ENCODE measurements at places on chromosomes 7 and 10. TPM values are rescaled to one million over a fixed set of nuclear protein-coding genes. Genes with fewer than 3 reads are reported as not detected.
A peak's percentile ranks its signal among the peaks of the same experiment; 100 is the strongest.

The RELN gene
- total RNA-seq: not detected

The LSM8 gene
- total RNA-seq: 26.4 TPM

The SFTPA1 gene
- total RNA-seq: not detected

- no peak overlapping the region for H3K4me3 ChIP-seq
- no peak for DNase-seq
- H3K27me3 ChIP-seq: no peaks in the 10 kb centered on the region
- peaks cover 4% of the 10 kb centered on the region for H3K4me1 ChIP-seq
- no peaks in the 10 kb centered on the region for H3K36me3 ChIP-seq
Measured at GRCh38 chr7:77975672-77976480, 177.3 kb downstream of the PHTF2 start.

GRCh38 chr7:134879815-134880475 lies 100.5 kb downstream of the CALD1 start:
- no peak for DNase-seq
- peaks cover 95% of the 10 kb centered on the region for H3K4me1 ChIP-seq
- H3K27me3 ChIP-seq: no peaks in the 10 kb centered on the region
- peaks cover 15% of the 10 kb centered on the region for H3K36me3 ChIP-seq

GRCh38 chr7:57399251-57399940 lies 50.6 kb upstream of the ZNF716 start:
- H3K27me3 ChIP-seq: no peaks in the 10 kb centered on the region
- no peak for DNase-seq
- no peaks in the 10 kb centered on the region for H3K4me1 ChIP-seq

DNA sequence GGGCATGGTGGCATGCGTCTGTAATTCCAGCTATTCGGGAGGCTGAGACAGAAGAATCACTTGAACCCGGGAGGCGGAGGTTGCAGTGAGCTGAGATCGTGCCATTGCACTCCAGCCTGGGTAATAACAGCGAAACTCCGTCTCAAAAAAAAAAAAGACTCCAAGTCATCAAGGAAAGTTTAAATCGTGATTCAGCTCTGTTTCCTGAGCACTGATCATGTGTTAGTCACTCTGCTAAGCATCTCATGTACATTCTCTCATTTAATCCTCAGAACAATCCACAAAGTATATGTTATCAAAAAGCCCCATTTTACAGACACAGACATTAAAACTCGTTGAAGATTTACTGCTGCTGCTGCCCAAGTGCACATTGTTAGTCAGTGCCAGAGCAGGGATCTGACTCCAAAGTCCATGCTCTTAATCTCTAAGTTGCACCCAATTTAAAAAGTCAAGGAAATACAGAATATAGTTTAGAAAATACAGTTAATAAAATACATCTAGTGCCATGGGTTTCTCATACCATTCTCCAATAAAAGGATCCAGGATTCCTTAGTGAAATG lies 6.2 kb downstream of the PIK3AP1 start:
- no peaks in the 10 kb centered on the region for H3K27me3 ChIP-seq
- H3K27ac ChIP-seq: no peak overlapping the region
- peaks cover 3% of the 10 kb centered on the region for H3K4me1 ChIP-seq
- no peaks in the 10 kb centered on the region for H3K36me3 ChIP-seq
- DNase-seq: no peak

DNA sequence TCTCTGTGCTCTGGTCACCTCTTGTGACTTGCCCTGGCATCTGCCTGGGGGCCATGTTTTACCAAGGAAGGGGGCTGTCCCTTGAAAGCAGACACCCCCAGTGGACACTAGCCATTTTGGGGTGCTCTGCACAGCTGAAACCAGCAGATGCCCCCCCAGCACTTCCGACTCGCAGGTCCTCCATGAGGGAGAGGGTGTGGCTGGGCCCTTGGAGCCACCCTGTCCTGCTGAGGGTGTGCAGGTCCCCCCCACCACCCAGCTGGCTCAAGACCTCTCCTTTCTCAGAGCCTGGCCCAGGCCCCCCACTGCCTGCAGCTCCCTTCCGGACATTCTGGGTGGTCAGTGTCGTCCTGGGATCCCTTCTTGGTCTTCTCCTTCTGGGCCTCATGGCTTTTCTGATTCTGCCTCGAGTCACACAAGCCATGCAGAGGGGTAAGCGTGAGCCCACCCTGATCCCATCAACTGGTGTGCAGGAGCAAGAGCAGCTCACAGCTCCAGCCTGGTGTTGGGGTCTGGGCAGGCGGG lies 12.3 kb downstream of the SCART1 start:
- no peaks in the 10 kb centered on the region for H3K27me3 ChIP-seq
- no peaks in the 10 kb centered on the region for H3K4me1 ChIP-seq
- DNase-seq: peak; percentile 84
- H3K36me3 ChIP-seq: peaks cover 25% of the 10 kb centered on the region
- no peak overlapping the region for H3K27ac ChIP-seq

- no peak overlapping the region for H3K4me3 ChIP-seq
- no peak for DNase-seq
- H3K36me3 ChIP-seq: peaks cover 6% of the 10 kb centered on the region
- peaks cover 10% of the 10 kb centered on the region for H3K4me1 ChIP-seq
- H3K27ac ChIP-seq: no peak overlapping the region
Measured at GRCh38 chr10:15140698-15141097, 27.8 kb downstream of the NMT2 start.

GRCh38 chr10:95336702-95337101 lies 45.9 kb upstream of the PDLIM1 start:
- H3K4me1 ChIP-seq: peaks cover 15% of the 10 kb centered on the region
- no peaks in the 10 kb centered on the region for H3K36me3 ChIP-seq
- DNase-seq: no peak
- no peak overlapping the region for H3K4me3 ChIP-seq
- no peak overlapping the region for H3K27ac ChIP-seq

GRCh38 chr10:46525824-46526681 lies 30.4 kb downstream of the GPRIN2 start:
- H3K4me3 ChIP-seq: no peak overlapping the region
- H3K4me1 ChIP-seq: peaks cover 8% of the 10 kb centered on the region
- no peak overlapping the region for H3K27ac ChIP-seq
- DNase-seq: no peak
- no peaks in the 10 kb centered on the region for H3K27me3 ChIP-seq

DNA sequence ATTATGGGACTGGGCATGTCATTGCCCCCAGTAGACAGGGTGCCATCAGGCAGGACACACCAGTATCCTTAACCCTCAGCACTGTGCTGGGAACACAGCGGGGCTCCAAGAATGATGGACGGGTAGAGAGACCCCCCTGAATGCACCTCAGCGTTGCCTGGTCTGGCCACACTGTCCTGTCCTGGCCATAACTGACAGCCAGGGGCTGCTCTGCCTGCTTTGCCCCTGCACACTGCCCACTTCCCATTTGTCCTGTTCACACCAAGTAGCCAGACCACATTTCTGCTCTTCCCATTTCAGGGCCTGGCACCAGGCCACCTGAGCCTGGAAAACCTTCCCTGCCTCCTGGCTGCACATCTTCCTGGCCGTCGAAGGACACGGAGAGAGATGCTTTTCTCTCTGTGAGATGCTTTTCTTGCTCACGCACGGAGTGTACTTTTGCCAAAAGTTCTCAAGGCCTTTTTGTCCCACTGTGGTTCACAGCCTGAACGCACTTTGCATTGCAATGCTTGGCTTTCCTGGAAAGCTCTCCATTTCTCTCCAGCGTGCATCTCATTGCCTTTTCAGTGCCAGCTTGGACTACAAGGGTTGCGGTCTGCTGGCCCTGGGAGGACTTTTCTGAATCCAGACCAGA lies 131.0 kb upstream of the EEPD1 start:
- no peak overlapping the region for H3K4me3 ChIP-seq
- H3K36me3 ChIP-seq: no peaks in the 10 kb centered on the region
- DNase-seq: no peak
- no peak overlapping the region for H3K27ac ChIP-seq
- H3K27me3 ChIP-seq: no peaks in the 10 kb centered on the region
- H3K4me1 ChIP-seq: no peaks in the 10 kb centered on the region

DNA sequence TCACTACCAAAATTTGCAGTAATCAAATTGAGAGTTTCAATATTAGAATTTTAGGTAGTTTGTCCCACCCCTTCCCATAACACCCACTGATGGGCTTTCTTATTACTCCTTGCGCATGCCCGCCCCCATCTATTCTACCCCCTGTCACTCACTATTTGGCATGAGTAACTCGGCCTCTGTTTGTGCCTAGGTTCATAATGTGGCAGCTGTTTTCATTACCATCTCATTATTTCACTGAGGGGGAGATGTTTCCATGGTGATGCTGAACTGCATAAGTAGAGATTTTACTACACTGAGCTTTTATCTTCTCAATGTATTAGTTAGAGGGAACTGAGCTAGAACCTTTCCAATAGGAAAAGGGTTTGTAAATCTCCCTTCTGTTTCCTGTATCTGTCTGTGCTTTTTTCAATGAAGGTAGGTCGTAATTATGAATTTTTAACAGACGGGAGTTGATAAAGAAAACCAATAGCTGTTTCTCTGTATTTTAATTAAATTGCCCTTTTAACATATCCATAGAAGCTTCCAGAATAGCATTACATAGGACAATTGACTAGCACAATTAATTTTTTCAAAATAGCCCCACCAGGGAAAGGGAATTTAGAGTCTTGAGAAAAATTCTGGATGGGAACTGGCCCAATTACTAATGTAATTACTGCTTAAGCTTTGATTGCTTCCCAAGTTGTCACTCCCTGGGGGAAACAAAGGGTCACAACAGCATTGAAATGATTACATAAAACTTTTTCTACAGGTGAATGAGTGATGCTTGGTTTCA lies 33.4 kb downstream of the PRPS1L1 start:
- no peak overlapping the region for H3K4me3 ChIP-seq
- no peaks in the 10 kb centered on the region for H3K27me3 ChIP-seq
- no peak for DNase-seq
- no peak overlapping the region for H3K27ac ChIP-seq
- no peaks in the 10 kb centered on the region for H3K36me3 ChIP-seq

DNA sequence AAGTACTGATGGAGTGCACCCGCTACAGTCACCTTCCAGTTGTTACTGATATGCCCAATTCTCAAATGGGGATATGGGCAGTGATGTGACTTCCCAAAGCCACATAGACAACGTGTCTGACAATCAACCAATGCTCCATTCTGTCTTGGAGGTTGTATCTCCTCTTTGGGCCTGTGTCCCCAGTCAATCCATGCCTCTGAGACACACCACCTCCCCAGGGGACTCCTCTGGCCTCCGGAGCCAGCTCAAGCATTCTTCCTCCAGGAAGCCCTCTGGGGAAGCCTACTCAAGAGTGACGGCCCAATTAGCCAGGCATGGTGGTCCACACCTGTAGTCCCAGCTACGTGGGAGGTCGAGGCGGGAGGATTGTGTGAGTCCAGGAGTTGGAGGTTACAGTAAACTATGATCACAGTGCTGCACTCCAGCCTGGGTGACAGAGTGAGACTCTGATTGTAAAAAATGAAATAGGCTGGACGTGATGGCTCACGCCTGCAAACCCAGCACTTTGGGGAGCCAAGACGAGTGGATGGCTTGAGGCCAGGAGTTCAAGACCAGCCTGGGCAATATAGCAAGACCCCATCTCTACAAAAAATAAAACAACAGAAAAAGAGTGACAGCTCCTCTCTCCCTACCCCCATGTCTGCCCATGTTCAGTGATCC lies 99.5 kb upstream of the TNRC18 start:
- H3K36me3 ChIP-seq: peaks cover 25% of the 10 kb centered on the region
- H3K4me1 ChIP-seq: peaks cover 13% of the 10 kb centered on the region
- H3K27ac ChIP-seq: peak overlapping the region; percentile 65
- H3K4me3 ChIP-seq: no peak overlapping the region
- no peaks in the 10 kb centered on the region for H3K27me3 ChIP-seq

DNA sequence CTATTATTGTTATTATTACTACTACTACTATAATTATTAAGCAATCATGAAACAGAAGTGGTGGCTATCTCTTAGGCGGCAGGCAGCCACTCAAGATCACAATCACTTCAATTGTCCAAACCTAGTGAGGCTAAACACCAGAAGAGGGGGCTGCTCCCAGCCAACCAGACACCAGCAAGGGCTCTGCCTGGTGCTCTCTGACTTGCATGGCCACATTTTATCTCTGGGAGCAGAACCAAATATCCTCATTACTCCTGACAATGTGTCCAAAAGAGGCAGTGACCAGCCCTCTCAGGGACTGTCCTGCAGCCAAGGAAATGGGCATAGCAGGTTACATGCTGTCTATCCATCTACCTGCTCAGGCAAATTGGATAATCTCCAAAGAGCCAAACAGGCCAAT lies 187.4 kb upstream of the PDE1C start:
- H3K4me1 ChIP-seq: no peaks in the 10 kb centered on the region
- peaks cover 4% of the 10 kb centered on the region for H3K27me3 ChIP-seq
- no peaks in the 10 kb centered on the region for H3K36me3 ChIP-seq
- no peak for DNase-seq
- no peak overlapping the region for H3K27ac ChIP-seq

DNA sequence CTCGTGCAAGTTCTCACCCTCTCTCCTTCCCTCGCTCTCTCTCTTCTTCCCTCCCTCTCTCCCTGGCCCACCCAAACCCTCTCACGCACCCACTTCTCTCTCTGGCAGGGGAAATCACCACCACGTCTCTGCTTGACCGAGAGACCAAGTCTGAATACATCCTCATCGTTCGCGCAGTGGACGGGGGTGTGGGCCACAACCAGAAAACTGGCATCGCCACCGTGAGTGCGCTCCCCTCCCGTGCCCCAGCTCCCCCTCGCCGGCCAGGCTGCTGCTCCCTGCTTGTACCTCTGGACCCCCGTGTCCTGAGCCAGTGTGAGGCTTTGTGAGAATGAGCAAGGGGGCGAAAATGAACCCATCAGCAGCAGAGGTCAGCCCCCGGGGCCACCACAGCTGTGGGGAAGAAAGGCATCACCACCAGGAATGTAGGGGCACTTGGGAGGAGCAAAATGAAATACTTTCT lies 25.5 kb downstream of the C10orf105 start:
- H3K4me3 ChIP-seq: no peak overlapping the region
- no peak for DNase-seq
- peaks cover 14% of the 10 kb centered on the region for H3K27me3 ChIP-seq
- no peaks in the 10 kb centered on the region for H3K4me1 ChIP-seq
- peaks cover 1% of the 10 kb centered on the region for H3K36me3 ChIP-seq

DNA sequence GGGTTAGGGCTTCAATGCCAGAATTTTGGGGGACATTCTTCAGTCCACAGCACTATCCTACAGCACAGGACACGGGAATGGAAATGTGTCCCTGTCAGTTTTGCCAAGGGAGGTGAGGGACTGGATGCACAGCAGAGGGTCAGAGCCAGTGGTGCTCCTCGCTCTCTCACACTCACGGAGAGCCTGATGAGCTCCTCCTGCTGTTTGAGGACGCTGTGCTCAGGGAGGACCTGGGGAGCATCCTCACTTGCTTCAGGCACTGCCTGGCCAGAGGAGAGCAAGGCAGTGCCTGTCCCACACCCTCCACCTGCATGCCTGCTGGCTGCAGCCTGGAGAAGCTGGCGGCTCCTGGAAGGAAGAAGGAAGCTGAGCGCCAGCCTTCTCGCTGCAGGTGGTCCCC lies 58.6 kb downstream of the RAMP3 start:
- H3K27ac ChIP-seq: no peak overlapping the region
- H3K36me3 ChIP-seq: no peaks in the 10 kb centered on the region
- H3K4me3 ChIP-seq: no peak overlapping the region
- peaks cover 60% of the 10 kb centered on the region for H3K27me3 ChIP-seq

- no peak for DNase-seq
- H3K27me3 ChIP-seq: peaks cover 44% of the 10 kb centered on the region
- peaks cover 5% of the 10 kb centered on the region for H3K4me1 ChIP-seq
- H3K4me3 ChIP-seq: no peak overlapping the region
- peaks cover 12% of the 10 kb centered on the region for H3K36me3 ChIP-seq
Measured at GRCh38 chr7:1236132-1236661, 3.5 kb downstream of the UNCX start.

Measured in chondrocyte (in vitro differentiated cells).